Esophagus muscularis mucosa (tissue), 4 donors: ENCODE measurements at places on chromosomes 1 and 21.

- no peak overlapping the region for H3K4me3 ChIP-seq
- H3K27ac ChIP-seq: no peak overlapping the region
- no peaks in the 10 kb centered on the region for H3K4me1 ChIP-seq
- peaks cover 8% of the 10 kb centered on the region for H3K36me3 ChIP-seq
These were observed 67.7 kb downstream of the ALG6 start for GRCh38 chr1:63435161-63435560.

GRCh38 chr21:35015435-35016024 is 33.6 kb downstream of the RUNX1 start:
- DNase-seq: no peak
- H3K4me3 ChIP-seq: no peak overlapping the region
- H3K4me1 ChIP-seq: no peaks in the 10 kb centered on the region
- peaks cover 7% of the 10 kb centered on the region for H3K27me3 ChIP-seq
- H3K27ac ChIP-seq: no peak overlapping the region
- no peaks in the 10 kb centered on the region for H3K36me3 ChIP-seq

DNA sequence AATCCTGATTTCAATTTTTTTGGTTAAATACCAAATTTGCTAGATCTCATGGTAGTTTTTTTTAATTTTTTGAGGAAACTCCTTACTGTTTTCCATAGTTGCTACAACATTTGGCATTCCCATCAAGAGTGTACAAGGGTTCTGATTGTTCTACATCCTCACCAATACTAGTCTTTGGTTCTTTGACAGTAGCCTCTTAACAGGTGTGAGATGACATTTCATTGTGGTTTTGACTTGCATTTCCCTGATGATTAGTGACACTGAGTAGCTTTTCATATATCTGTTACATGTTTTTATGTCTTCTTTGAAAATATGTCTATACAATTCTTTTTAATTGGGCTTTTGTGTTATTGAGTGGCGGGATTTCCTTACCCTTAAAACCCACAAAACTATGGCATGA is 20.9 kb upstream of the RGS13 start:
- DNase-seq: no peak
- H3K4me3 ChIP-seq: no peak overlapping the region
- H3K27me3 ChIP-seq: no peaks in the 10 kb centered on the region
- no peak overlapping the region for H3K27ac ChIP-seq
- H3K36me3 ChIP-seq: no peaks in the 10 kb centered on the region
- no peaks in the 10 kb centered on the region for H3K4me1 ChIP-seq

GRCh38 chr21:18812308-18812707 is 408.7 kb upstream of the TMPRSS15 start:
- no peaks in the 10 kb centered on the region for H3K4me1 ChIP-seq
- H3K4me3 ChIP-seq: no peak overlapping the region
- H3K36me3 ChIP-seq: no peaks in the 10 kb centered on the region
- no peak for DNase-seq
- H3K27me3 ChIP-seq: no peaks in the 10 kb centered on the region
